ENCODE measurements at places on chromosomes 3 and 15.

GRCh38 chr3:16332904-16333426 is 68.0 kb downstream of the OXNAD1 start:
- no peak for DNase-seq

DNA sequence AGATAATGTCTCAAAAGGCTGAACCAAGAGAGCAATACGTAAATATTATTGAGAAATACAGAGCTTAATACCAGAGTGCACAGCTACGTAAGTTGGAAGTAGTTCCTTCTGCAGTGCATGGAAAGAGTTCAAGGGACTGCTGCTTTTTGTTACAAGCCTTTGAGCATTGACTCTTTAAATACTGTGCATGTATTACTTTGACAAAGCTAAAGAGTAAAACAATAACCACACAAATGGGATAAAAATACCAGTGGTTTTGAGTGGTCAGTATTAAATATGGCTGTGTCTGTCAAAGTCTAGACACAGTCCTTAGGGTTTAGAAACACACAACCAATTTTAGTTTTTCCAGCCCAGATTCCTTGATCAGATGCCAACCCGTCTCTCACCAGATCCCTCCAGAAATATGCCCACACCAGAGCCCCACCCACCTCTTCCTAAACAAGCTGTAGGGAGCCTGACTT is 62.1 kb downstream of the SSR3 start:
- DNase-seq = no peak

- no peak for DNase-seq
Observed at GRCh38 chr3:151911462-151911861, 38.0 kb downstream of the SUCNR1 start.

DNA sequence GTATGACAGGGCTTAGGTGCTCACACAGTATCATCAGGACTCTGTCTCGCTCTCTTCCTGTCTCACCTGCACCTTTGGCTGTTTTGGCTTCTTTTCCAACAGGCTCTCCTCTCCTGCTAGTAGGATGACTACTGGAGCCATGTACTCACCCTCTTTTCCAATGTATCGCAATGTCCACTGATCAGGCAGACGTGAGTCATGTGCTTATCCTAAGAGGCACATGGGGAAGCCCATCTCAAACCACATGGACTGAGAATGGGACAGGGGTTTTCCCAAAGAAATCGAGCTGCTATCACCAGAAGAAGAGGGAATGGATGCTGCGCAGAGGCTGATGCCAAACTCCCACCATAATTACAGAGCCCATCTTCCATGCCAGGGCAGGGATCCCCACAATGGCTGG is 180.6 kb downstream of the IL5RA start:
- DNase-seq = no peak

DNA sequence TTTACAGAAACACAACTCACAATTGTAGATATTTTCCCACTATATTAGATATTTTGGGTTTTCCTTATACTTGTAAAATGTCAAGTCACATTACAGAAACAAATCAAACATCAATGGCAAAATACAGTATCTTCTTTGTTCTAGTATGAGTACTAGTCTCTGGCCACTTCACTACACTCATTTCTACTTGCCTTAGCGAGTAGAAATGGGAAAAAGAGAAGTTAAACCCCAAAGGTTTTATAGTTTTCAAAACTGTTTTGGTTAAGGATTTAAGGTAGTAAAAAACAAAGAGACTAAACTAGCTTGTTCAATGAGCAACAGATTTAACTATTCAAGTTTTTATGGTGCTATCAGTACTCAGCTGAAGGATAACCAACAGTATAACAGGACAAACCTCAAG is 81.7 kb downstream of the BTD start:
- no peak for DNase-seq

- DNase-seq = no peak
Observed at GRCh38 chr3:85592256-85592655, 633.5 kb downstream of the CADM2 start.

DNA sequence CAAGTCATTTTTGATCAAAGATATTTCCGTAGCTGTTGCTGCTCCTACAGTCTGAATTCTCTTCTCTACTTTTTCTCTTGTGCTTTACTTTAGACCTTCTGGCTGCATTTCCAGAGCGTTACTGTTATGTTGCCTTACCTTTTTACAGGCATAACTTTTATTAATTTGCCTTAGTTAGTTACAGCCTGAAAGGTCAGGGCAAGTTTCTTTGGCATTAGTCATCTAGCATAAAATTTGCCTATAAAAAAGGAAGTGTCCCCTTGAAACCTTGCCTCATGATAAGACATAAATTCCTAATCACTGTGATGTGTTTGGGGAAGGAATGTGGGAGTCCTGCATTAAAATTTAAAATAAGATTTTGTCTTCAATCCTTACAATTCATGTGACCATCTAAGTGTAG is 618.5 kb downstream of the NR2F2 start:
- no peak for DNase-seq

DNA sequence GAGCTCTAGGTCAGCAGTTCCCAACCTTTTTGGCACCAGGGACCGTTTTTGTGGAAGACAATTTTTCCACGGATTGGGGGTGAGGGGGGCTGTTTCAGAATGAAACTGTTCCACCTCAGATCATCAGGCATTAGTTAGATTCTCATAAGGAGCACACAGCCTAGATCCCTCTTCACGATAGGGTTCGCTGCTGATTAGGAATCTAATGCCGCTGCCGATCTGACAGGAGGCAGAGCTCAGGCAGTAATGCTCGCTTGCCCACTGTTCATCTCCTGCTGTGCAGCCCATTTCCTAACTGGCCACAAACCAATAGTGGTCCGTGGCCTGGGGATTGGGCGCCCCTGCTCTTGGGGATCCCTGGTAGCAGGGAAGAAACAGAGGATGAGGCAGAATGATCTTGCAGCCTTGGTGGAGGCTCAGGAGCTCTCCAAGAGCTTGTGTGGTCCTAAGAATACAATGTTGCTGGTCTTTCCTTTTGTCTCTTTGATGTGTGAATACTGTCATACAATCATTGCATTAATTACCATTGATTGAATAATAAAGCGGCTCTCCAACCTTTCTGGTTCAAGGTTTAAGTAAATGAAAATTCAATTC is 183.2 kb downstream of the FNDC3B start:
- no peak for DNase-seq

DNA sequence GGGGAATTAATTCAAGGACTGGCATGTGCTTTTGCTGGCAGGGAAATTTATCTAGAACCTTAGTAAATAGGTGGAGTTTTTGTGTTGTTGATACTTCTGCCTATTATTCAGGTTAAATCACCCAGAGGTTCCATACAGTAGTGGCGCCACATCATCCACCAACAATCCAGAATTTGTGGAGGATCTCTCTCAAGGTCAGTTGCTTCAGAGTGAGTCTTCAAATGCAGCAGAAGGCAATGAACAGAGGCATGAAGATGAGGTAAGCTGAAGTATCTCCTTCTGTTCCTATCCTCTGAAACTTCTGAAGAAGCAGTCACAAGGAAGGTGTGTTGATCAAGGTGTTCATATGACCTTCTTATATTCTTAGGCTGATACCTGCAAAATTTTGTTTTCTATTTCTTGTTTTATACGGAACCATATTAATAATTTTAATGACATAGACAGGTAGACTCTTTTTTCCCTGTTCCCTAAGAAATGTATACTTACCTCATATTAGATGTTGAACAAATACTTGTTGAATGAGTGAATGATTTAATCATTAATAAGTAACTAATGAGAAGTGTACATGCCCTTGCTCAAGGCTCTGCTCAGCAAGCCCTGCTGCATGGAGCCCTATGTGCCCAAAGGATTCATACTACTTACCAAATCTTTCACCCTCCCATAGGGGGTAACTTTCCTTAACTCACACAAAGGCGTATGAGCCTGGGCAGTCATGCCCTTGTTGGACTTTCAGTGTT is 43.6 kb downstream of the HMG20A start:
- DNase-seq = no peak

DNA sequence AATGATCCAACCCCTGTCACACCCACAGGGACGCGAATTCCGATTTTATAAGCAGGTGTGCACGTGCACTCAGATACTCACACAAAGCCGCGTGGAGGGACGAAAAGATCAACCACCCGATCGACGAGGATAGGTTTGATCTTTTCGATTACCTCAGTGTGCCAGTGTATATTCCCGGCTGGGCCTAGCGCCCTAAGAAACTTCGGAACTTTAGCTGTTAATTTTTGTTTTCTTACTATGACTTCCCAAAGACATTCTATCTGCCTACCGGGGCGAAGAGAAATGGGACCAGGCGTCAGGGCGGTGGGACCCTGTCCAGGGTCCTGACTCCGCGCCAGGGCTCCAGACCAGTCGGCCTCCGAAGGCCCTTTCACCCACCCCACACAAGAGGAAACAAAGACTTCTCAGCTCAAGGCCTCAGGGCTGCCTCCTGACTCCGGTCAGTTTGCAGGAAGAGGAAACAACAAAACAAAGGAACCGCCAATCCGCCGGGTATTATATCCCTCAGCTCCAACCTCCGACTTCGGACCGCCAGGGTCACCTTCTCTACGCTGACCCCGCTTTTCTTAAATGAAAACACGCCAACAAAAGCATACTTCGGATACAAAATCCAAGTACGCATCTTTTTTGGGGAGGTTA is 6.8 kb downstream of the ONECUT1 start:
- DNase-seq = no peak

- DNase-seq = no peak
Observed at GRCh38 chr3:71701251-71701762, 23.9 kb downstream of the EIF4E3 start.

DNA sequence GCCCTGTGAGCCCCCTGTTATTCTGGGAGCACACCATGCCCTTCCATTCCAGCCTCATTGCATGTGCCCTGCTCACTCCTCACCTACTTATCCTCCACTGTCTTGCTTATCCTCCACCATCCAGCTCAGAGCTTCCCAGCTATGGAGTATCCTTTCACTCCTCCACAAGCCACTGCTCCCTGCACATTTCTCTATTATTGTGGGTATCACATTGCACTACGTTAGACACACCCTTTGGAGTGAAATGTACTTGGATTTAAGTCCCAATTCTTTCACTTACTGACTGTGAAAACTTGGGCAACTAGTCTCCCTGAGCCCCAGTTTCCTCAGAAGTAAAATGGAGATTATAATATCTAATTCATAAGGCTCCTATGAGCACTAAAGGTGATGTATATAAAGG is 4.3 kb downstream of the MASP1 start:
- DNase-seq = no peak

- DNase-seq = peak; percentile 35
Observed at GRCh38 chr15:56052395-56053045, 59.1 kb upstream of the NEDD4 start.

DNA sequence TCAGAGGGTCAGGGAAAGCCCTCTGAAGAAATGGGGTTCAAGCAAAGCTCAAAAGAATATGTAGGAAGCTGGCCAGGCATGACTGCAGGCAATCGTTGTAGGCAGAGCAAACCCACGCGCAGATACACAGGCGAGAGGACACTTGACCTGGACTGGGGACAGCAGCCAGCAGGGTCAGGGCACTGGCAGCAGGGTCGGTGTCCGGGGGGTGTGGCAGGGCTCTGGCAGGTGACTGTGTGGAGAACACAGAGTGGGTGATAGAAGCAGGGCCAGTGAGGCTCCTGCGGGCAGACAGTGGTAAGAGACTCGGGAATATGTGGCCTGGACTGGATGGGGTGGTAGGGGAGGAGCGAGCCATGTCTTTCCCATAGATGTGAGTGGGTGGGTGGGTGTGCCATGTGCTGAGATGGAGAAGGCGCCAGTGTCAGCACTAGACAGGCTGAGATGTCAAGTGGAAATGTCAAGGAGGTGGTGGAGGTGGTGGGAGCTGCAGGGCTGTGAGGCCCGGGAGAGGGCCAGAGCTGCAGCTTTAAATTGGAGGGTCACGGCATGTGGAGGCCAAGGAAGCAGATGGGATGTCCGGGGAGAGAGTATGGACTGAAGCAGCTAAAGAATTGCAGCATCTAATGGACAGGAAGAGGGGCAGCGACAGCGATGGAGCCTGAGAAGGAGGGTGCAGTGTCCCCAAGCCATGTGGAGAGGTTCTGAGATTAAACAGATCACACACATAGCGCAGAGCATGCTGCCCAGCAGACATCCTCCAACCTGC is 13.4 kb downstream of the TMEM43 start:
- no peak for DNase-seq

GRCh38 chr3:3237979-3238378 is 58.5 kb upstream of the CRBN start:
- DNase-seq = no peak

DNA sequence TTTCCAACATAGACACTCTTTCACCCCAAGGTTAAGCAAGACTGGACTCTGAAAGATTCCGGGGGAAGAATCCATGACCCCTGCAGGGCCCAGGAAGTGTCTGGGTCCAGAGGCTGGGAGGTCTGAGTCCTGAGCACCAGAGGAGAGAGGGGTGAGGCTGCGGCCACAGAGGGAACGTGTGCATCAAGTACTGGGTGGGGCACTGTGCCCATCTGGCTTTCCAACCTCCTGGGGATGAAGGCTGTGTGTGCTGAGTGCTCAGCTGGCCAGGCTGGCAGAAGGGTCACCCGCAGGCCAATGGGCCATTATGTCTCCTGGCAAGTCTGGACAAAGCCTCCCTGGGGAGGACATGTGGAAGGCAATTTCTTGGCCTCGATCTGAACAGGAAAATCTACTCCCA is 3.3 kb downstream of the CHRNA3 start:
- no peak for DNase-seq

- DNase-seq = no peak
Observed at GRCh38 chr15:41921167-41921566, 27.3 kb upstream of the SPTBN5 start.

DNA sequence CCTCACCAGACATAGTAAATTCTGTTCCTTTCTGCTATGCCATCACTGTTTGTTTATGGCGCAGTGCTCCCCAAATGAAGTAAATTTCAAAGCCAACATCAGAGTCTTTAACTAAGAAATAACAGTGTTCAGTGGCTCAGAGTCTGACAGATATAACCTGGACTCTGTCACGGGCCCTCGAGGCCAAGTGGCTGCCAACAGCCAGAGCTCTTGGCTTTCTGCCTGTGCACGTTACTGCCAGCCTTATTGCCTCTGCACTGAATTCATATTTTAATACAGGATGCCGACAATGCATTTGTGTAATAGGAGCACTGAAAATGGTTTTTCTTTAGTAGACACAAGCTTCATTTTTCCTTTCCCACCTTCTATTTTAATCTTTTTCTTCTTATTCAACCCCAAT is 219.9 kb downstream of the NLGN1 start:
- no peak for DNase-seq

GRCh38 chr15:31447931-31448634 is 121.4 kb downstream of the KLF13 start:
- no peak for DNase-seq

GRCh38 chr15:66066481-66066880 is 187.1 kb downstream of the MEGF11 start:
- DNase-seq = no peak

DNA sequence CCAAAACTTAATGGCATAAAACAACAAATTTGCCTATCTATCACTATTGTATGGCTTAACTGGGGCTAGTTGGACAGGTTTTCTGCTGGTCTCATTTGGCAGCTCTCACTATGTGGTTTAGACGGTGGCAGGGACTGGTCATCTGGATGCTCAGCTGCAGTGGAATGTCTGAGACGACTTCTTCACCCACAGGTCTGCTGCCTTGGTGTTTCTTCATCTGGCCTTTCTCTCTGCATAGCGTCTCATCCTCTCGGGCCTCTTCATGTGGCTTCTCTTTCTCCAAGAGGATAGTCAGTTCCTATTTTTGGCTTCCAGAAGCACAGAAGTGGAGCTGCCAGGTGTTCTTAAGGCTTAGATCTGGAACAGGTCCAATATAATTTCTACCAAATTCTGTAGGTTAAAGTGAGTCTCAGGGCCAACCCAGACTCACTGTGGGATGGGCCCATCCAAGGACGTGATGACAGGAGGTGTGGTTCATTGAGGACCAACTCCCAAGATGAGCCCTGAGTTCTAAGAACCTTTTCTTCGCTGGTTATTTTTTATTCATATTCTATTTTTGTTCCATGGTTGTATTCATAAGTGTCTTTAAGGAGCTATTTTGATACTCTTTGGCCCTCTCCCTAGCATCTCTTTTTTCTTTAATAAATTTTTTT is 18.6 kb downstream of the UBE2Q2 start:
- DNase-seq = no peak
